CD8-positive, alpha-beta memory T cell (primary cell): ENCODE measurements at places on chromosomes 1 and 21. TPM values are rescaled to one million over a fixed set of nuclear protein-coding genes. Genes with fewer than 3 reads are reported as not detected.

DNA sequence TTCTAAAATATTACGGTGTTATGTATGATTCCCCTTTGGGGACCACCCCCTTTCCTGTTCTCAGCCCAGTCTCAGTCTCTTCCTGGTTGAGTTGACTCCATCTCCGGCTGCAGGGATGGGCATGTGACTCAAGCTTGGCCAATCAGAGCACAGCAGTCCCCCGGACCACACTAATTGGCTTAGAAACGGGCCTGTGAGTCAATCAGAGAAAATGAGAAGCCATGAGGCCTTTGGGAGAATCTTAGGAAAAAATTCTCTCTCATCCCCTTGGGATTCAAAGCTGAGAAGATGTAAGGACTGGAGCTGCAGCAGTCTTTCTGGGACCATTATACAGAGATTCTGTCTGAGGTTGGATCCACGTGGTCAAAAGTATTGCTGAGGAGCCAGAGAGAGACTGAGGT is 10.7 kb upstream of the FHAD1 start:
- no peaks in the 10 kb centered on the region for H3K36me3 ChIP-seq
- no peak overlapping the region for H3K27ac ChIP-seq
- DNase-seq, result no peak

- no peaks in the 10 kb centered on the region for H3K27me3 ChIP-seq
- H3K27ac ChIP-seq, result no peak overlapping the region
- no peak overlapping the region for H3K4me3 ChIP-seq
- no peaks in the 10 kb centered on the region for H3K36me3 ChIP-seq
- no peak for DNase-seq
Measured at GRCh38 chr1:28110555-28110954, 22.1 kb upstream of the EYA3 start.

DNA sequence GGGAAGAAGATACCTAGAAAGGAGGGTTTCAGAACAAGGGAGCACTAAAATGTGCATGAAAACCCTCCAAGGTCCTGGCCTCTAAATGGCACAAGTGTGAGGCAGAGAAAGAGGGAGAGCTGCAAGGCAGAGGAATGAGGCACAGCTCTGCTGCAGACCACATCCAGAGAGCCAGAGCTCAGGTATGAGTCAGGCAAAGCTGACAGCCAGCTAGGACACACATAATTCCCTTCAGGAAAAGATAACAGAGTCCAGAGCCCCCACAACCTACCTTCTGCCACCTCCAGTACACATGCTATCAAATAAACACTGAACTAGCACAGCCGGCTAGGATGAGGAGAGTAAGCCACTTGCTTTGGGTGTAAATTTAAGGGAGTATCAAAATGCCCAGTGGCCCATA is 62.2 kb downstream of the HSF2BP start:
- no peak for DNase-seq
- peaks cover 6% of the 10 kb centered on the region for H3K27me3 ChIP-seq
- no peaks in the 10 kb centered on the region for H3K36me3 ChIP-seq
- H3K27ac ChIP-seq, result no peak overlapping the region
- no peaks in the 10 kb centered on the region for H3K4me1 ChIP-seq

DNA sequence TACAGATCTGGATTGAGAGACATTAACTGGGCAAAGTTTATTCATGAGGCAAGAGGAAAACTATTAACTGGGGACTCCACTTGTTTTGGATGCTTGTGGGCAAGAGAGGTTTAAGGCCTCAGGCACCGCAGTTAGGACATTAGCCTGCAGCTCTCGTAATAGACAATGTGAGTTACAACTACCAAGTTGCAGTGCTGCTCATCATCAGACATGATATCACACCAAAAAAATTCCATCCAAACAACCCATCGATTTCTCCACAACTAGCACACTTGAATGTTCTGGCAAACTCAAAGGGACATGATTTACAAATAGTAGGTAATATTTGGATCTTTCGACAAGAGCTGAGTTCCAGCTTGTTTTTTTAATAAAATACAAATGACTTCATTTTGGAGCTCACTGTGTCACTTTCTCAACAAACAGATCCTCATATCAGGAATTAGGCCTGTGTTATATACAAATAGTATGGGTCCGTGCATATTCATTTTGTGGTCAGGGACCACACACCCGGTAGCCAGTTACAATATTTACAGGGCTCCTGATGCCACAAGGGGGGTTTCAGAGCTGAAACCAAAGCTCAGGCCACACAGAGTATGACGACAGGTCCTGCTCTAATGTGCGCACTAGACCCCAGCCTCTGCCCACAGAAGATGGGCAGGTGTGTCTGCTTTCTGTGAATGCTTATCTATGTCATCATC is 128.0 kb downstream of the TGFBR3 start:
- H3K27ac ChIP-seq, result no peak overlapping the region
- no peak overlapping the region for H3K4me3 ChIP-seq
- no peaks in the 10 kb centered on the region for H3K4me1 ChIP-seq
- no peak for DNase-seq
- H3K36me3 ChIP-seq, result no peaks in the 10 kb centered on the region

DNA sequence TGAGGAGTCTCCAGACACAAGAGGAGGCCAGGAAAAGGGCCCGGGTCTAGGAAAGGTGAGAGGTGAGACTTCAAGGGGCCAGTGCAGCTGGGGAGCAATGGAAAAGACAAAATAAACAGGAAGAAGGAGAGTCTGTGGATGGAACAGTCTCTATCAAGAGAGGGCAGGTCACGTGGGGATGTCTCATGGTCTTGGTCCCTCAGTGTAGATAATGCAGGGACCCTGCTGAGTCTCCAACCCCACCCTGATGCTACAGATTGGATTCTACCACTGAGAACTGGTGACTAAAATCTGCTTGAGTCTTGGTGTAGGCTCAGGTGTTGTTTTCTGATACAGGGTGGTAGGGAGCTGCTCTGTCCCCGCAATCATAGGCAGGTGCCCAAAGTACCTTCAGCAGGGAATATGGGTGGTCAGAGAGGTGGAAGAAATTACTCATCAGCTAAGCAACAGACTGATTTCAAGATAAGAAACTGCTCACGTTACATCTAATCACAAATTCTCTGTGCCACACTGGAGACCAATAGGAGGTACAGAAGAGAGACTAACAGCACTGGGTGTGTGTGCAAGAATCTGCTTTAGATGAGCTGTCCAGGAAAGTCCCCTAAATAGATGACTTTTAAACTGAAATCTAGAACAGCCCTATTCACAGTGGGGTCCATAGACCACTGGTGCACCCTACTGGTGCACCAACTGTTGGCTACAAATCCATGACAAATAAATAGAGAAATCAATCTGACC is 101.5 kb upstream of the TLR5 start:
- H3K4me1 ChIP-seq, result peaks cover 32% of the 10 kb centered on the region
- H3K36me3 ChIP-seq, result no peaks in the 10 kb centered on the region
- no peak for DNase-seq
- H3K27me3 ChIP-seq, result no peaks in the 10 kb centered on the region

Gene KCNA2
- 0.35 TPM for total RNA-seq

Gene PPIAL4G
- 0.44 TPM for total RNA-seq
